Chondrocyte (in vitro differentiated cells): ENCODE measurements at places on chromosomes 16 and 17. TPM values are rescaled to one million over a fixed set of nuclear protein-coding genes. Genes with fewer than 3 reads are reported as not detected.

GRCh38 chr16:72923757-72924156, 124.2 kb downstream of the ZFHX3 start:
- DNase-seq, result no peak

GRCh38 chr17:5035315-5035714, at the start of gene SLC52A1:
SLC52A1 (minus strand) TSS chr17:5035426; CDS start chr17:5034606, 820 bp downstream.
- DNase-seq, result no peak

Gene SCGB1C2
- not detected in 3 replicates for total RNA-seq

DNA sequence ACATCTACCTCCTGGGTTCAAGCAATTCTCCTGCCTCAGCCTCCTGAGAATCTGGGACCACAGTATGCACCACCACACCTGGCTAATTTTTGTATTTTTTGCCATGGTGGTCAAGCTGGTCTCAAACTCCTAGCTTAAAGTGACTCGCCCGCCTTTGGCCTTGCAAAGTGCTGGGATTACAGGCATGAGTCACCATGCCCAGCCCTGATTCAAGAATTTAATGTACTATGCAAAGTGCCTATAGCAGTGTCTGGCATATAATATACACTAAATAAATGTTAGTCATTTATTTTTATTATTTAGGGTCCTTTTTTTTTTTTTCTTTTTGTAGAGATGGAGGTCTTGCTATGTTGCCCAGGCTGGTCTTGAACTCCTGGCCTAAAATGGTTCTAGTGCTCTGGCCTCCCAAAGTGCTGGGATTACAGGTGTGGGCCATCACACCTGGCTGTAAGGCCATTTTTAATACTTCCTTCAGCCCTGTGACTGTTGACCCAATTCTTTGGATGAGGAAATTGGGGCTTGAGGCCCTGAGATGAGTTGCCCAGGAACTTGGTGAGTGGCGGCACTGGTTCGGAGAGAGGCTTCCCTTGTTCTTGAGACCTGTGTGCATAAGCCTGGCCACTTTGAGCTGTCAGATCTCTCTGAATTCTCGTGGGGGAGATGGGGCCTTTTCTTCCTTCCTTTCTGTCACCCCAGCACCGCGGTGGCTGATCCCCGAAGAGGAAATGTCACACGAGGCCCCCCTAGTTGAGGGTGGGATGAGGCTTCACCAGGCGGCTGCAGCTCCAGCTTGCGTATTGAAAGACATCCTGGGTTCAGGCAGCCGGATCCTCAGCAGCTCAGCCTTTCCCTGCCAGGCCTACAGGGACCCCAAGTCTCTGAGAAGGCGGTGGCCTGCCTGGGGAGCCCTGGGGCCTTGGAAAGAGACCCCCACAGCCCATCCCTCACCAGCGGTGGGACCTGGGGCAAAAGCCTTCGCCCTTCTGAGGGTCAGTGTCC, 38.7 kb downstream of the LAT start:
- no peak for DNase-seq

GRCh38 chr16:11507991-11508390, 78.7 kb downstream of the LITAF start:
- DNase-seq, result no peak

DNA sequence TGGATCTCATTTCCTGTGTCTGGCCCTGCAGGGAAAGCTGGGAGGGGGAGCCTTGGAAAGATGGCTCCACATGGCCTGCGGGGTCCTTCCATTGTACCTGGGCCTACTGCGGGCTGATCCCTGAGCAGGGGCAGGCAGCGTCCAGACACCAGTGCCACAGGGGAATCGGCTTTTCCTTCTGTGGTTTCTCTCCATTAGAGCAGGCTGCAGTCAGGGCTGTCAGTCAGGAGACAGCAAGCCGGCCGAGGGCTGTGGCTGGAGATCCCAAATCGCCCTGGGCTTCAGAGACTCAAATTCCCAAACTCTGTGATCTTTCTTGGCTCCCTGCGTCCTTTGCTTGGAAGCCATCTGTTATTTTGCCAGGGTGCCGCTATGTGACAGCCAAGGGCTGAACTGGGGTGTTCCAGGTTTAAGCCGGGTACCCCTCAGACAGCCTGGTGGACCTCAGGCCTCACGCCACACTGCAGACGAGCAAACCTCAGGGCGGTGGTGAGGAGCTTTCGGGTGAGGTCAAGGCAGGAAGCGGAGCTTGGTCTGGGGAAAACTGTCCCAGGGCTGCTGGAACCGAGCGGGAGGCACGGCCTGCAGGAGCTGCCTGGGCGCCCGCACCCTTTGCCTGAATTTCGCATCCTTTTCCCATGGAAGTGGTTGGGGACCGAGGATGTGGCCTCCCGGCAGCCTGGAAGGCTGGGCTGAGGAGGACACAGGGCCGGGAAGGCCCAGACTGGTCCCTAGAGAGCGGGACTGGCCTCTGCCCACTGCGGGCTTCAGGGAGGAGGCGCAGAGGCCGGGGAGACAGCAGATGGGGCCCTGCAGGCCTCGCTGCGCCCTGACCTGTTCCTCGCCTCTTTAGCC, 1.5 kb upstream of the CPNE7 start:
- no peak for DNase-seq
